Mucosa of descending colon (tissue), 3 donors: ENCODE measurements at places on chromosomes 3 and 15. TPM values are rescaled to one million over a fixed set of nuclear protein-coding genes. Genes with fewer than 3 reads are reported as not detected.

GRCh38 chr3:144556392-144556791 is 584.8 kb downstream of the DIPK2A start:
- DNase-seq, result no peak

The CAMK1 gene
- total RNA-seq, result 10.1 TPM

DNA sequence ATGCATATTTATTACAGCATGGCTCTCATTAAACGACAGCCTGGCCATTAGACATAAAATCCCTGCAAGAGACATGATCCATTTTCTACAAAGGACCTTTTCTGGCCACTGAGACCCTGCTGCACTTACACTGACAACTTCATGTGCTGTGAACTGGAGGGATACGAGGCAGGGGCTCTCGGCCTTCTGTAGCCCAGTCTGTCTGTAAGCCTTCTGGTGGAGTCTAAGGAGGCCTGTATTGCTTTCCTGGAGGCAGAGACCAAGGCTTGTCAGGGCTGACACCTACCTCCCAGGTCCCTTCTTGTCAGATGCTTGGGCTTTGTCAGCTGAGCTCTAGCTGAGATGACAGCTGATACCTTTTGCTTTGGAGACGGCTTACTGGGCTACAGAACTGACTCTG is 776.9 kb upstream of the ARPP21 start:
- DNase-seq, result no peak

The CEP70 gene
- 29.7 TPM for total RNA-seq

- DNase-seq, result no peak
Measured at GRCh38 chr15:101435761-101436160, 53.7 kb downstream of the PCSK6 start.
